Activated CD8-positive, alpha-beta memory T cell treated with anti-CD3 and anti-CD28 coated beads for 48 hours (primary cell): ENCODE measurements at places on chromosomes 6 and 20.

GRCh38 chr20:18728165-18728869 is 85.3 kb upstream of the SCP2D1 start:
- no peak for DNase-seq

GRCh38 chr20:58719971-58720371 is 27.4 kb downstream of the NPEPL1 start:
- DNase-seq, result no peak

GRCh38 chr6:73121421-73121993 is 103.8 kb downstream of the KHDC1L start:
- DNase-seq, result no peak

GRCh38 chr20:37282556-37282955 is 6.9 kb upstream of the MANBAL start:
- no peak for DNase-seq

DNA sequence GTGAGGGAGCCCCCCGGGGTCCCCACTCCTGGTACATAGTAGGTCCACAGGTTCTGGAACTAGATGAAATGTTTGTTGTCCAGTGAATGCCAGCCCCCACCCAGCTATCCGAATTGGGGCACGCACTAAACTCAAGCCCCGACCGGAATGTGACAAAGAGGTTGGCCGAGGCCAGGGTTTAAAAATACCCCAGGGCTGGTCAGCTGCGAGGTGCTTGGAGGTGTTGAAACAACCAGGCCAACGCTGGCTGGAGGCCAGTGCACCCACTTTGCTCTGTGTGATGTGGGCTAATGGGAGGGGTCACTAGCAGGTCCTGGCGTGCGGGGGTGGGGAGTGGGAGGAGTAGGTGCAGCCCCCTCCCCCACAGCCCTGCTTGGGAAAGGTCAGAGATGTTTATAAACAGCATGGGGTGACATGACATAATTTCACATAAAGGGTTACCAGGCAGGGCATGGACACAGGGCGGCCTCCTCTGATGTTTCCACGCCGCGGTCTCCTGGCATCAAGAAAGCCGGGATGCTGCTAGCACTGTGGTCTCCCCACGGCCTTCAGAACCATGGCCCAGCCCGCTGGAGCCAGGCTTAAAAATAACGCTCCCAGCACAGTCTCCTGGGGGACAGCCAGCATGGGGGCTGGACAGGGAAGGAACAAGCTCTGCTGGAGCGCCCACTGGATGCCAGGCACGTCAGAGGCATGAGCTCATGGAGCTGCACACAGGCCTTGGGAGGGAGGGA is 111.2 kb upstream of the PTPN1 start:
- no peak for DNase-seq

DNA sequence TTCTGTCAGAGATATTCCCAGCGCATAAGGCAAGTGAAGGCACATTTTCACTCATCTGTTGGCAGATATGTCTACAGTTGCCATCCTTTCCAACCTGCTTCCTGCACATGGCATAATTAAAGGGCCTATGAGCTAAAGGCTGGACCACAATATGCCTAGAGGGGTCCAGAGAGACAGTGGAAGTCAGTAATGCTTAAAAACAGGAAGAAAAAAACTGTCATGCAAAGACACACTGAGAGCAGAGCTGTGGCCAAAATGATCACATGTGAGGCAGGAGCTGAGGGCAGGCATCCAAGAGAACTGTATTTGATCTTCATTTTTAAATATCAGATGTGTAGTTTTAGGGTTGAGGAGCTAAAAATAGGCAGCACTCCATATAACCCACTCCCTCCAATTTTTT is 125.0 kb upstream of the BACH2 start:
- no peak for DNase-seq

DNA sequence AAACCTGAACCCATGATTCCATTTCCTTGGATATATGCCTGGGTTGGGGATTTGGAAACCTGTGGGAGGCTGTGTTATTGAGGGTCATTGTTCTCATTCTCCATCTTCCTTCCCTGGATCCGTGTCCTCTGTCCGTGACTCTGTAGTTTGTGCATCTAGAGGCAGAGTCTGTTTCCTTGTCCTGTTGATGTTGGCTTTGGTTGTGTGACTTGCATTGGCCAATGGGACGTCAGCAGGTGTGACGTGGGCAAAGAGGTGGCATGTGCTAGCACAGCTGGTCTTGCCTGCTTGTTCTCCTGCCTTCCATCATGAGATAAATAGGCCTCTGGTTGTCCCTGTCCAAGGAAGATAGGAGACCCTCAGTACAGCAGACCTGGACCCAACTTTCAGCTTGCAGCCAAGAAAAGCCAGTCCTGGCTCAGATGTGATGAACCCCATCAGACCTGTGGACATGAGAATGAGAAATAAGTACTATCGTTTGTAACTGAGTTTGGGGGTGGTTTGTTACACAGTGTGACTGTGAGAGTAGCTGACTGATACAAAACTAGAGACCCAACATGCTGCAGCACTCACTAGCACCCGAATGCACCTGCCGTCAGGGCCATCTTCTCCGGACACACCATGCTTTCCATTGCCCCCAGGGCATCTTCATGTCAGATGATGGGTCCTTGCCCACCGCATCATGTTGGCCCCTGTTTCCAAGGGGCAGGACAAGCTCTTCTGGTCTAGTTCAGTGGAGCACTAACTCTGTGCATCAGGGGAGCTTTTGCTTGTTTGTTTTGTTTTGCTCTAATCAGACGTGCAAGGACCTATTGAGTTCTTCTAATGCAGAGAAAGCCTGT is 195.3 kb upstream of the SULF2 start:
- no peak for DNase-seq

DNA sequence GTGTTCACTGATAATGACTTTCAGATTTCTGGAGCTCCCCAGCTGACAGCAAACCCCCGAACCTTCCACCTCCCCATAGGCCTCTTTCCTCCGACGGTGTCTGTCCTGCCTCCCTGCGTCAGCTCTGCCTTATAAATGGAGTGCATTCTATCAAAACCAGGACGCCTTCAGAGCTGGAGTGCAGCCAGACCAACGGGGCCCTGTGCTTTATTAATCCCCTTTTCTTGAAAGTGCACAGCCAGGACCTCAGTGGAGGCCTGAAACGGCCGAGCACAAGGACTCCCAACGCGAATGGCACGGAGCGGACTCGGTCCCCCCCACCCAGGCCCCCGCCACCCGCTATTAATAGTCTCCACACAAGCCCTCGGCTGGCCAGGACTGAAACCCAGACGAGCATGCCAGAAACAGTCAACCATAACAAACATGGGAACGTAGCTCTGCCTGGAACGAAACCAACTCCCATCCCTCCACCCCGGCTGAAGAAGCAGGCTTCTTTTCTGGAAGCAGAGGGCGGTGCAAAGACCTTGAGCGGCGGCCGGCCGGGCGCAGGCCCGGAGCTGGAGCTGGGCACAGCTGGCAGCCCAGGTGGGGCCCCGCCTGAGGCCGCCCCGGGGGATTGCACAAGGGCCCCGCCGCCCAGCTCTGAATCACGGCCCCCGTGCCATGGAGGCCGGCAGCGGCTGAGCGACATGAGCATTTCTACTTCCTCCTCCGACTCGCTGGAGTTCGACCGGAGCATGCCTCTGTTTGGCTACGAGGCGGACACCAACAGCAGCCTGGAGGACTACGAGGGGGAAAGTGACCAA is 42.3 kb upstream of the NAA20 start:
- no peak for DNase-seq
